SW480 (cell line): ENCODE measurements at places on chromosomes 13 and 19.

DNA sequence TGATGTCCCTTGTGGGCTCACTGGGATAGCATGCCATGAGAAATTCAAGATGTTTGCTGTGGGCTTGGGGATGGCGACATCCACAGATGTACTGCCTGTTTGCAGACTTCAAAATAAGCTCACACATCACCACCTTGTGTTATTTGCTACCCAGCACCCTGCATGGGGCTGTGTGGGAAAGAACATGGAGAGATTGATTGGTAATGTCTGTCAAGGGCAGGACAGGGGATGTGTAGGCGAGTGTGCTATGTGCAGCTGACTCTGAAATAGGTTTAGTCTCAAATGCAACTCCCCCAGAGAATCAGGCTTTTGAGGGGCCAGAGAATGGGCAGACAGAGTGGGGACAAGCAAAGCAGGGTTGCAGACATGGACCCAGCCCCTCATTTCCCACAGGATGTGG is 24.7 kb downstream of the PNPLA6 start:
- no peak for DNase-seq

DNA sequence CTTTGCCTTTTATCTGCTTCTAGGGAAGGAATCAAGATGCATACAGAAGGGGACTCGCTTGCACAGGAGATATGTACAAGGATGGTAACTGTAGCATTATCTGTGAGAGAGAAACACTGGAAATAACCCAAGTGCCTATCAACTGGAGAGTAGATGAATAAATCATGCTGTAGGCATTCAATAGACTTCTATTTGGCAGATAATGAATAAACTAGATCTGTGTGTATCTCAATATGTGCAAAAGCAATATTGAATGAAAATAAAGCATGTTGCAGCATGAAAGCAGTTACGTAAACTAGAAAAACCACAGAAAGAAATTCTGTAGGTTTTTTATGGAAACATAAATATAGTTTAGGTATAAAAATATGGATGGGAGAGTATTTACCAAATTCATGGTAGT is 38.6 kb upstream of the RGCC start:
- DNase-seq, result no peak

DNA sequence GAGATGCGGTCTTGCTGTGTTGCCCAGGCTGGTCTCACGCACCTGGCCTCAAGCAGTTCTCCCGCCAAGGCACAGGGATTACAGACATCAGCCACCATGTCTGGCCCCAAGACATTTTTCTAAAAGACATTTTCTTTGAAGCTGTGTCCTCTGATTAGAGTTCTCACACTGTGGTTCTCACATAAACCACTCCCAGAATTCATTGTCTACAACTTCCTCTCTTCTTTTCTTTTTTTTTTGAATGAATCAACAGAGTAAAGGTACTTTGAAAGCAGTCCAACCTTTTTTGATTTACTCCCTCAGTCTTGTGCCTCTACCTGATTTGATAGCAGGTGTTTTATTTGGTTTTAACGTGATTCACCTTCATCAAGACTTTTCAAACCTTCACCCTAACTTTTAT is 14.3 kb upstream of the SHD start:
- no peak for DNase-seq

DNA sequence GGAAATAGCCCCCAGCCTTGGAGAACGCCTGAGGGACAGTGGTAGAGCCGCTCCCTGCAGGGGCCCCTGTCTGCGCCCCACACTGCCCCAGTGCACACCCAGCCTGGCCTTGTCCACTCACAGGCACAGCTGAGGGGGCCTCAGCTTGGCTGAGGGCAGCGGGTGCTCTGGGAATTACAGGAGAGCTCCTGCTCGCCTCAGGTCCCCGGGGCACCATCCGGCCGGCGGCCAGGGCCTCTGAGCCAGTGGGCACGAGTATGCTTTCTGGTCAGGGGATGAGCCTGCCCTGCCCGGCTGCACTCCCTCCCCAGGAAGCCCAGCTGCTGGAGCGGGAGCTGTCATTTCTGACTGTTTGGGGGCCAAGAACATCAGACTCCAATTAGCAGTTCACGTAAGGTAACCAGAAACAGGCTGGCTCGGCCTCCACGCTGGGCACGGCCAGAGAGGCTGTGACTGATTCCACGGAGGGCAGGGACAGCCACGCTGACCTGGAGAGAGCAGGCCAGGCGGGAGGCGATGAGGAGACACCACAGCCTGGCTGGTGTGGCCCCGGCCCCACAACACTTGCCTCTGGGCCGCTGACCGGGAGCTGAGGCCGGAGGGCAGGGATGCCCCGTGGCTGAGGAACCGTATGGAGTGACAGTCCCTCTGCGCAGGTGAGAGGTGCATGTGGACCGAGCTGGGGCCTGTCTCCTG is 15.4 kb downstream of the CEBPG start:
- DNase-seq, result no peak

DNA sequence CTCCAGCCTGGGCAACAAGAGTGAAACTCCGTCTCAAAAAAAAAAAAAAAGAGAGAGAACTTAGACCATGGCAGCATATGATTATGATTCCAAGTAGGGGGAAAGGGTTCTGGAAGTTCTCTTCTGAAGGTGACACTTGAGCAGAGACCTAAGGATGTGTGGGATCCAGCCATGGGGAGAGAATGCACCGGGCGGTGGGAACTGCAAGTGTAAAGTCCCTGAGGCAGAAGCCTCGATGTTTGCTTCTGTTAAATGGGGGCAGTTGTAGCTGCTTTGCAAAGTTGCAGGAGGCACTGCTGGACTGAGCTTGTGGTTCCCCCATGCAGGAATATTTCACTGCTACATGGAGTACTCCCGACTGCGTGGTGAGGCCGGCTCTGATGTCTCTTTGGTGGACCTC is 9.1 kb downstream of the SLC44A2 start:
- no peak for DNase-seq

GRCh38 chr19:51166846-51167490 is 24.9 kb downstream of the SIGLEC7 start:
- DNase-seq, result no peak

DNA sequence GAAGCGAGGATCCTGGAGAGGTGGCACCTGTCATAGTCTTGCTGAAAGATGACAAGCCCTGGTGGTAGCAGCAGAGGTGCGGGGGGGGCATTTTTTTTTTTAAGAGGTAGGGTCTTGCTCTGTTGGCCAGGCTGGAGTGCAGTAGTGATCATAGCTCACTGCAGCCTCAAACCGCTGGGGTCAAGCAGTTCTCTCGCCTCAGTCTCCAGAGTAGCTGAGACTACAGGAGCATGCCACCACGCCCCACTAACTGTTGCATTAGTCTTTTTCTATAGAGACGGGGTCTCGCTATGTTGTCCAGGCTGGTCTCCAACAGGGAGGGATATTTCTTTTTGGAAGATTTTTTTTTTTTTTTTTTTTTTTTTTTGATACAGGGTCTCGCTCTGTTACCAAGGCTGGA is 3.3 kb downstream of the BAX start:
- DNase-seq, result no peak

DNA sequence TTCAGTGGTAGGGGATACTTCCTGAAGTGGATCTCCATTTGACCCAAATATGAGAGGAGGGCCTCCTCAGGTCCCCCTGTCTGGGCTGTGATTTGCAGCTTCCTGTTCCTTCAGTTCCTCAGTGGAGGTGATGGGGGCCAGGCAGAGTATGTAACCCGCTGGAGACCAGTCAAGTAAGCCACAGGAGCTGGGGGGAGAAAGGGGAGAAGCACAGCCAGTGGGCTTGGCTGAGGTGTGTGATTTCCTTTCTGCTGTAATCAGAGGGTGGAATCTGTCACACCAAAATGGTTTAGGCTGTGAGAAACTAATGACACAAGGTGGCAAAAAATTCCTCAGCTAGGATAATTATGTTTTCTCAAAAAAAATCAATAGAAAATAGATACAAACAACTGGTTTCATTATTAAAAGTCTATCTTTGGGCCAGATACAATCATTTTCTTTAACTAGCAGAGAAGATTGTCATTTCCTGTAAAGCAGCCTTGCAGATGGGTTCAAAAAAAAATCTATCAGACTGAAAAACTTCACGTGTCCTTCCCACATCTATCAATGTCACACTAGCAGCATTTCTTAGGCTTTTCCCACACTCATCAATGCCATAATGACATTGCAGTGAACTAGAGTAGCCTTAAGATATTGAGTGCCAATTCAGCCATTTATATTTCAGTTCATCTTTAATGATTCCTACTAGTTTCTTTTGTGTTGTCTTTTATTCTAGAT is 1660.3 kb downstream of the EFNB2 start:
- no peak for DNase-seq

- DNase-seq, result no peak
Observed at GRCh38 chr13:67306742-67307141, 76.6 kb upstream of the PCDH9 start.

- DNase-seq, result no peak
Observed at GRCh38 chr13:102170305-102170704, 231.5 kb downstream of the FGF14 start.

DNA sequence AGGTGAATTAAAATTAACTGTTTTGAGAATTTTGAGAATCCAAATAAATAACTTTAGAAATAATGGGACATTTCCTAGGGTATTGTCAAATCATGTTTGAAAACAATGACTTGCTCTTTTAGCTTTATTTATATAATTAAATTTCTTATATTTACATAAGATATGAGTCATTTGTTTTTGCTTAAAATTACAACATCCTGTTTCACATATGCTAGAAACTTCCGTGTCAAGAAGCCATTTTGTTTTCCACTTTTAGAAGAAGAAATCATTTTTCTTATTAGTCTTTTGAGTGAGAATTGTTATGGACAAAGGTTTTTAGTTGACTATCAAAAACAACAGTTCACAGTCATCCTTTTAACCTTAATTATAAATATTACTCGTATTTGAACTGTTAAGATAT is 48.2 kb downstream of the DPY19L3 start:
- DNase-seq, result peak; percentile 6

DNA sequence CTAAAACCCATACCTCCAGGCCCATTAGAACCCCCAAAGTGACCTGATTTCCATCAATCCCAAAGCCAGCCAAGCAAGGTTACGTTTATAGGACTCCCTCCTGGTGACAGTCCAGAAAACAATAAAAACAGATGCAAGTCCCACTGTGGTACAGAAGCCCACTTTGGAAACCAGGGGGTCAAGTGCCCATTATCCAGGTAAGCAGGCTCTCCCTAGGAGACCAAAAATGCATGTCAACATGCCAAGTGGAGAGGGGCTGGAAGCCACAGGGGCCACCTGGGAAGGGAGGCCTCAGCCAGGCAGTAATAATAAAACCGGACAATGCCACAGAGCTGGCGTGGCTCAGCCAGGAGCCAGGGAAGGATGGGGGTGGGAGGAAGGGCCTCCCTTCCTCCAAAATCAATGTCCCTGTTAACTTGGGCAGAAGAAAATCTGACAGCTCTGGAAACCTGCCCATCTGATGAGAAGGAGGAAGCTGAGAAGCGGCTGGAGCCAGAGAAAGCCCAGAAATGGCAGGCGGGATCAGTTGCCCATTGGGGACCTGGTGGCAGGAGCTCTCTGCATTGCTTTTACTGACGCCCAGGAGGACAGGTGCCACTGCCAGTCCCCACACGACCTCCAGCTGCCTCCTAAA is 160.4 kb downstream of the ZIC5 start:
- no peak for DNase-seq

- DNase-seq, result no peak
Observed at GRCh38 chr19:50322234-50322633, 6.9 kb downstream of the KCNC3 start.

DNA sequence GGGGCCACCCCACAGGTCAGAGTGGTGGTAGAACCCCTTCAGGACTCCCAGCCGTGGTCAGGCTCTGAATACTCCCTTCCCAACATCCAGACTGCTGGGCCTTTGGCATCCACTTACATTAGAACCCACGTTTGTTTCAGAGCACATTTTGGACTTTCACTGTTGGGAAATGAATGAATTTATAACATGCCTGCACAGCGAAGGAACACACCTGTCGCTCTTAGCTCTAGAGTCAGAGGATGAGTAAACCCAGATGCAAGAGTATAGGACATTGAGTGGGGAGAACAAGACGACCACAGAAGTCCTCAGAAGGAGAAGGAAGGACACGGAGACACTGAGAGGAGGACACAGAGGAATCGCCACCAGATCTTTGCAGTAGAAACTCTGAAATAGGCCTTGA is 30.9 kb downstream of the SHISA2 start:
- DNase-seq, result no peak

DNA sequence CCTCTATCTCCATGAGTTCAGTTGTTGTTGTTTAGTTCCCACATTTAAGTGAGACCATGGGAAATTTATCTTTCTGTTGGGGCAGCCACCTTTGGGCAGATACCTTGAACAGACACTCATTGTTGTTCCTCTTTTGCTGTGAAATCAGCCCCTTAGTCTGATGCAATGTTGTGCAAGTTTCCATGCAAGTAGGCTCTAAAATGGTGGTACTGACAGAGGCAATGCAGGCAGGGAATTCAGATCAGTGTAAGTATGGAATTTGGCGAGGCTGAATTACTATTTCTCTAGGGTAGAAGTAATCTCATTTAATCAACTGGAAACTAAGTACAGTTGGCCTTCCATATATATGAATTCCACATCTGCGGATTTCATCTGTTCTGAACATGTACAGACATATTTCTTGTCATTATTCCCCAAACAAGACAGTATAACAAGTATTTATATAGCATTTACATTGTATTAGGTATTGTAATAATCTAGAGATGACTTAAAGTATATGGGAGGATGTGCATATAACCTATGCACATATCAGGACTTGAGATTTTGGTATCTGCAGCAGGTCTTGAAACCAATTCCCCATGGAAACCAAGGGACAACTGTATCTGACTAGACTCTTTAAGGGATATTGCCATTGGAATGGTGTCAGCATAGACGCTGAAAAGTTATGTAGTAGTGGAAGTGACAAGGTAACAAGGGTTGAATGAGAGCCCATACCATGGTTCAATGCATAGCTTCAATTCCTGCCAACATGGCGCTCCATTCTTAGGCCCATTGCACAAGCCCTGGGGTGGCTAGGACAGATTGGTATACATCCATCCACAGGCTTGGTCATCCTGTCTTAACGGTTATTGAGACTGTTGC is 281.5 kb upstream of the HTR2A start:
- peak; percentile 24 for DNase-seq

DNA sequence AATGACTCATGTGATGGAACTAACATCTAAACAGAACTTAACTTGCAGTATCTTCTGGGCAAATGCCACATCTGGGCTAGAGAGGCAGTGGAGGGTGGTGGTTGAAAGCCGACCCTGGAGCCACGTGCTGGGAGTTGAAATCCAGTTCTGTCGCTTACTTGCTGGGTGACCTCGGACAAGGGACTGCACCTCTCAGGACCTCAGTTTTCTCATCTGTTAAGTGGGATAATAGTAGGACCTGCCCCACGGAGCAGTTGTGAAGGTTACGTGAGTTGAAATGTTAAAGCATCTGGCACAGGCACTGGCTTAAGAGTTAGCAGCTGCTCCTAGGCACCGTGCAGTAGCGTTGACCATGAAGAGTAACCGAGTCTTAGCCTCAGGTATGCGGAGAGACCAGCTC is 76.1 kb downstream of the SIPA1L3 start:
- DNase-seq, result no peak

GRCh38 chr13:98918771-98919170 is 59.1 kb downstream of the DOCK9 start:
- no peak for DNase-seq

- DNase-seq, result no peak
Observed at GRCh38 chr13:59834801-59835200, 328.9 kb downstream of the DIAPH3 start.
